ENCODE measurements at places on chromosomes 2 and 18. TPM values are rescaled to one million over a fixed set of nuclear protein-coding genes. Genes with fewer than 3 reads are reported as not detected.

CAVIN2 gene
- 11.9 TPM for total RNA-seq

DSG4 gene
- 0.02 TPM for total RNA-seq

TIGD1 gene
- 4.7 TPM for total RNA-seq

ERBB4 gene
- not detected for total RNA-seq

PIAS2 gene
- total RNA-seq = 10.3 TPM

LCT gene
- 0.03 TPM for total RNA-seq

GAL3ST2 gene
- total RNA-seq = not detected

ST8SIA5 gene
- total RNA-seq = 0.02 TPM

ZNF519 gene
- 2.1 TPM for total RNA-seq

NYAP2 gene
- total RNA-seq = 0.02 TPM

CD226 gene
- 0.17 TPM for total RNA-seq

CPLX4 gene
- not detected for total RNA-seq

ACMSD gene
- not detected for total RNA-seq

Data from A549 treated with DMSO at 1 μM for 4 hours (cell line).